ENCODE measurements at places on chromosomes 2 and 18.

- no peak for DNase-seq
Measured at GRCh38 chr18:78726326-78727056, 253.1 kb upstream of the SALL3 start.

DNA sequence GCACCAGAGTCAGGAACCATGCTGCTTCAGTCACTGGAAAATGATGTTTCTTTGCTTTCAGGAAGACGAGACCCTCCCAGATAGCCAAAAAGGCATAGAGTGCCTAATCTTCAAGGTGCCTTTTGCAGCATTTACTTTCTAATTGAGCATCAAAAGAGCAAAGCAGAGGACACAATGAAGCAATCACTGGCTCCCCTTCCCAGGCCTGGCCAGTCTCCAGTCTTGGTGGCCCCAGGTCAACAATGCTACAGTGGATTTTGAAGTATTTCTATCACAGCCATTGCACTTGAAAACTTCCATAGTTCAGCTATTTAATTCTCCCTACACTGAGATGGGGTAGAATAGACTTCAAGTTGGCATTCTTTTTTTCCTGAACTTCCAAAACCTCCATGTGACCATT is 15.4 kb downstream of the ZBTB7C start:
- no peak for DNase-seq

DNA sequence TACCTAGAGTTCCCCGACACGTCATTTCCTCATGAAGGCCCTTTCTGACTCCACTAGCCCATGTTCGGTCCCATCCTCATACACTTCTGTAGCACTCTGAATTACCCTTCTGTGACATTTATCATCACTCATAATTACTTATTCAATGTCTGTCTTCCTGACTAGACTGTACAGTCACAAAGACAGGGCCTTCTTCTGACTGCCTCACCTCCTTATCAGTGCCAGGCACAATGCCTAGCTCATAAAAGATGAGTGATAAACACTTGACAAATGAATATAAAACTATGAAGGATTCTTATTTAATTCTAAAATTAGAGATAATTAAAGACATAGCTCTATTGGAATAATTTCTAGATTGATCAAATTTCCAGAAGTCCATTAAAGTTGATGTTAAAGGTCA is 1.4 kb upstream of the UBXN4 start:
- no peak for DNase-seq

DNA sequence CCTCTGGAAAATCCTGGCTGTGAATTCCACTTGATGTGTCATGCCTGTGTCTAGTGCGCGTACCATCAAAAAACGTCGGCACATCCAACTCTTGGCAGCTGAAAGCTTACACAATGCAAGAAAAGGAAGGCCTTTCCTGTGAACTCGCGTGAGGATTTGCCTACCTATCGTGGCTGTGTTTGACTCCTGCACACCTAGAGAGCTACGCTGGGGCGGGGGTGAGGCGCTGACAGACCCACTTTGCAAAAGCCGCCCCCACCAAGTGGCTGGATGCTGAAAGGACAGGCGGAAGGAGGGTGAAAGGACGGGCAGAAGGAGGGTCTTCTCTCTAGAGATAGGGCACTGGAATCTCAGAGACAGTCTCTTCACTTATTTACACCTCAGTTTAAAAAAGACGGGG is 270.1 kb downstream of the EIPR1 start:
- no peak for DNase-seq

GRCh38 chr2:236171181-236171679 is 3.0 kb upstream of the GBX2 start:
- DNase-seq: no peak

GRCh38 chr2:33153008-33153407 is 206.3 kb downstream of the LTBP1 start:
- peak; percentile 92 for DNase-seq

GRCh38 chr2:70957798-70958197 is 20.6 kb upstream of the ANKRD53 start:
- no peak for DNase-seq

GRCh38 chr18:26312199-26312598 is 86.0 kb downstream of the TAF4B start:
- DNase-seq: no peak

DNA sequence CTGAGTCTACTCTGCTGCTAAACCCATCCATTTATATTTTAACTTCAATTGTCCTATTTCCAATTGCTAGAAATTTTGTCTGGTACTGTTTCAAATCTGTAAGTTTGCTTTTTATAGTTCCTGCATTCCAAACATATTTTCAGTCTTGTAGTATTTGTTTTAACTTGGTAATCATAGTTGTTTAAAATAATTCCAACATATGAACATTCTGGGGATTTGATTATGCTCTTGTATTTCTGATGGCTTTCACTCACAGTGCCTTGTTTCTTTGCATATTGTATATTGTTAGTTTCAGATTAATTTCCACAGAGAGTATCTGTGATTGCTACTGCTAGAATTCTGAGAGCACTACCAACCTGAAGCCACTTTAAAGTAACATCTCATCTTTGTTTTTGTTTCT is 202.4 kb downstream of the ETAA1 start:
- no peak for DNase-seq

GRCh38 chr2:239913636-239914417 is 111.3 kb downstream of the NDUFA10 start:
- no peak for DNase-seq

GRCh38 chr18:57869221-57869620 is 66.1 kb upstream of the ATP8B1 start:
- no peak for DNase-seq

GRCh38 chr2:128775217-128775913 is 456.7 kb upstream of the HS6ST1 start:
- DNase-seq: no peak

DNA sequence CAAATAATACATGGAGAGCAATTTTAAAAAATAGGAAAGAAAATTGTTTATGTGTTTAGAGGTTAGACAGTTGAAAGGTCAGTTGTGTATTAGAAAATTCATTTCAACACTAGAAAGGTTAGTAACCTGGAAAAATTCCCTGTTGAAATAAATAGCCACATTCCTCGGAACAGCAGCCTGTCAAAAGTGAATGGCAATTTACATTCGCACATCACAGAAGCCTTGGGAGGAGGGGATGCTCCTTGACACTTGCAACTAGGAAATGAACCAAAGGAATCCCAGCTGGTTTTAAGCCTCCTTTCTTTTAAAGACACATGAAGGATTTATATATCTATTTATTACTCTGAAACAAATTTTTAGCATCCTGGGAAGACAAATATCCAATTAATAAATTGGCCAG is 653.5 kb upstream of the LRRTM4 start:
- DNase-seq: no peak

- DNase-seq: peak; percentile 29
Measured at GRCh38 chr2:45794134-45794617, 142.7 kb downstream of the PRKCE start.

- no peak for DNase-seq
Measured at GRCh38 chr2:123826729-123827271, 198.3 kb upstream of the CNTNAP5 start.

DNA sequence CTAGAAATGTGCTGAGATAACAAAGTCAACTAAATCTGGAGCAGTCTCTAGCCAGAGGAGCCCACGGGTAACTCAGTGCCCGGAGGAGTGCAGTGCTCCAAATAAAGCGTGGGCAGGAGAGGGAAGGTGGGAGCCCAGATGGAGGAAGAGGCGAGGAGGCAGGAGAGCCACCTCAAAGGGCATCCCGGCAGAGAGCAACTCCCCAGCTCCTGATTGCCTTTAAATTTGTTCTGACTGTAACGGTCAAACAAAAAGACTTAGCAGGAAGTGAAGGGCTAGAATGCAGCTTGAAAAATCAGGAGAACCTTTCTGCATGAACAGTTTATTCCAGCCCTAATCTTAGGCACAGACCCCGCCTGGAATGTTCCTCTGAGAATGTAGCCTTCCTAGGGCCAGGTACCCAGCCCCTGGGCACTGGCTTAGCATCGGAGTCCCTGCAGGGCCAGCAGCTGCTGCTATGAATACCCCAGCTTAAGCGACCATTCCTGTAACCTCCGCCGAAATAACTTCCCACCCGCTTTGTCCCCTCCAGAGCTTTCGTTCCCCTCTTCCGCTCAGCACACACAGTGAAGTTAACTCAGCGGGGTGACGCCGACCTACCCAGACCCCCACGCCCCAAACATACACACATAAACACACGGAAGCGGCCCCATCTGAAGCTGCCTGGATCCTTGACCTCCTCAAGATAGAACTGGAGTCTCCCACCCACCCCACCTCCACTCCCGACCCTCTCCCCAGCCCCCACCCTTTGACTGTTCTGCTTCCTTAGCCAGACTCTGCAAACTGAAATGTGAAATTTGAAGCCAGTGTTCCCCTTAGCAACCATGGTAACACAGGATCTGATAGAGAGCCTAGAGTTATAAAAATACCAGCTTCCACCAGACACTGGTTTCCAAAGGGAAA is 123.2 kb downstream of the SMAD7 start:
- DNase-seq: peak; percentile 57

DNA sequence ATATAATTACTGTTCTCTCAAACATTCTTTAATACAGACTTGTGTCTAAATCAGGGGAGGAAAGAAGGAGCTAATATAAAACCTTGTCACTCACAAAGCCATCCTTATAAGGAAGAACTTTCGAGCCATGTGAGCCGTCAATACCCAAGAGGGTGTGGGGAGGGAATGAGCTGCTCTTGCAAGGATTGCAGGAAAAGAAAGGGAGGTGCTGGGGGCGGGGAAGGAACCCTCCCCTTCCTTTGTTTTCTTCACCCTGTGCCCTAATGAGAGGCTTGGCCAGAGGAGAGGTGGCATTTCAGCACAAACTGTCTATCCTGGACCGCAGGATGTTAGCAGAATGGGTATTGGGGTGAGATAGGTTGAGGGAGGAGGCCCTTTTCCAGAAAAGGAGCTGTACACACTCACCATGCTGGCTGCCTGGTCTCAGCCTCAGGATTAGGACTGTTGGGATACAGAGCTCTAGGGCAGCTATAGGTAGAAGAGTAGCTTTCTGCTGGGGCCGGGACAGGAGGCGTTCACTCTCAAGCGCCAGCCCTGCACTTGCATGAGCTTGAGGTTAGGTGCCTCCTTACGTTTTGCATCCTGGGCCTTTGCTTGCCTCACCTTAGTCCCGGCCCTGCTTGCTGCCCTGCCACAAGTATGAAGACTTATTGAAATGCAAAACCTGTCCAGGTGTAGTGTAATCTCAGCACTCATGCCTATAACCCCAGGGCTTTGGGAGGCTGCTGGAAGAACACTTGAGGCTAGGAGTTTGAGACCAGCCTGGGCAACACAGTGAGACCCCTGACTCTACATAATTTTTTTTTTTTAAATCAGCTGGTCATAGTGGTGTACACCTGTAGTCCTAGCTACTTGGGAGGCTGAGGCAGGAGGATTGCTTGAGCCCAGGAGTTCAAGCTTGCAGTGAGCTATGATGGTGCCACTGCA is 190.5 kb downstream of the LOXHD1 start:
- DNase-seq: no peak

GRCh38 chr18:62555135-62555534 is 32.3 kb downstream of the ZCCHC2 start:
- peak; percentile 72 for DNase-seq

- DNase-seq: no peak
Measured at GRCh38 chr2:218897394-218898108, 16.9 kb downstream of the WNT10A start.

DNA sequence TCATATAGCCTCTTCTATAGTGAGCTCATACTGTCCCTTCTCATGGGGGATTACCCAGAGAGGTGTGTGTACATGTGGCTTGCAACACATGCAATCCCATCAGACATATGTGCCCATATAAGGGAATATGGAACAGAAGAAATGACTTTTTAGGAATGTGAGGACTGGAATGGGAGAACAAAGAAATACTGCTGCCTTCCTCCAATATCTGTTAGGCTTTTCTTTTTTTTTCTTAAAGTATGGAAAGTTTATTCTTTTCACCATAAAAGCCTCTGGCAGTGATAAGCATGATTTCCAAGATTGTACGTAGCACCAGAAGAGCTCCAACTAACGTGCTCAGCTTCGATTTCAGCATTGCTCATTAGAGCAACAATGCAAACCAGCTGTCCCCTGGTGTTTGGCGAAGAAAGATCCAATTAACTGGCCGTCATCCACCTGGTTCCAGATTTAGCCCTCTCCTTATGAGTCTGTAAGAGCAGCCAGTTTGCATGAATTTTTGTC is 113.6 kb downstream of the ADCYAP1 start:
- DNase-seq: peak; percentile 67

DNA sequence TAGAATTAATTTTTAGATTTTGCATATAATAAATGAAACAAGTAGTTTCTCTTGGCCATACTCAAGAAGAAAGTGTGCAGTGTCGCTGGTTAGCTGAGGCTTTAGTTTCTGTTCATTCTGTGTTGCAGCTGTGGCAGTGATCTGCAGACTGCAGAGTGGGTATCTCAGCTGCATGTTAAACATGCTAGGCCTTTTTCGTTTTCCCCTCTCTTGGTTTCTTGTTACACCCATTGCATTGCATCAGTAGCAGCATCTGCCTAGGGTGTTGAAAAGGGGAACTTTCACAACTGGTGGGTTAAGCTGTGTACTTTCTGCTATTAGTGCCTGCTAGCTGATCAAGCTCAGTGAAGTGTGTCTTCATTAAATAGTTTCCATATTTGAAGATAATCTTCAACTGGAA is 51.3 kb downstream of the ACSL3 start:
- DNase-seq: peak; percentile 53

DNA sequence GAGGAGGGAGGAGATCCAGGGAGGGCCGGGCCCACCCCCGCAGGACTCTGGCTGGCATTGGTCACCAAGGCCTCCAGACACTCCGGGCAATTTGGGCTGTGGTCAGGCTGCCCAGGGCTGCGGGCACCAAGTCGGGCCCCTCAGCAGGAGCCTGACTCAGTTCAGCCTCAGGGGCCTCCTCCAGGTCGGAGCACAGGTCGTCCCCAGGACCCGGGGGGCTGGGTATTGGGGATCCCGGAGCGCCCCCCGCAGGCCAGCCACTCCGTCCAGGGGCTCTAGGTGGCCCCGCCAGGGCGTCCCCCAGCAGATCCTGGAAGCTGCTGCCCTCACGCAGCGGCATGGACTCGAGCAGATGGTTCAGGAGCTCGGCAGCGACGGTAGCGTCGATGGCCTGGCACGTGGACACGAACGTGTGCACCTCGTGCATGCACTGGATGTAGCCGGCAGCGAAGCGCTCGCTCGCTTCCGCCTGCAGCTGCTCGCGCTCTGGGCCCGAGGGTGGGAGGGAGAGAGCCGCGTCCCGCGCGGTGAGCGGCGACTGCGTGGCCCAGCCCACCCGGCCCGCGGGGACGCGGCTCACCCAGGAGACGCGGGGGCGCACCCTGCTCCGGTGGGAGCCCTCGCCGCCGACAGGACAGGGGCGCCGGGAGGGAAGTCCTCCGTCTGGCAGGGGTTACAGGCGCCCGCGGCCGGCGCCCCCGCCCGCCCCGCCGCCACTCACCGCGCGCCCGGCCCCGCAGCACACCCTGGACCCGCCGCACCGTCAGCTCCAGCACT is 884 bp downstream of the HES6 start:
- DNase-seq: no peak

- no peak for DNase-seq
Measured at GRCh38 chr2:155427470-155427869, 729.0 kb downstream of the KCNJ3 start.

- DNase-seq: no peak
Measured at GRCh38 chr2:168086851-168087250, 160.5 kb downstream of the STK39 start.

- no peak for DNase-seq
Measured at GRCh38 chr2:170243118-170243837, 65.3 kb downstream of the MYO3B start.

GRCh38 chr2:201600906-201601305 is 42.4 kb downstream of the TMEM237 start:
- DNase-seq: no peak
